ENCODE measurements at places on chromosomes 6 and 20.
A peak's percentile ranks its signal among the peaks of the same experiment; 100 is the strongest.

DNA sequence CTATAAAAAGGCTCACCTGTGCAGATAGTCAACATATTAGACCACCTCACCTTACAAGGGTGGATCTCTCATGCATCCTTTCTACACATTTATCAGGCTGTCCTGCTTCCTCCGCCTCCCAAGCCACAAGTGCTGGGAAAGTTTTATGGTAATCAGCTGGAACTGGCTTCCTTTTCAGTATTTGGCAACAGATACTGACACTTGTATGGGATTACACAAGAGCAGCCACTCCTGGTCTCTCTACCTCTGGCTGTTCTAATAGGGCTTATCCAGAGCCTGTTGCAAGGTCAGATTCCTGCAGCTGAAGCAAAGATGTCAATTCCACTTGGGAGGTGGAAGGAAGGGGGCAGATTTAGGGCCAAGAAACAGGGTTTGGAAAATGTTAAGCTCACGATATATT, 503 bp upstream of the GPLD1 start:
- DNase-seq: no peak

DNA sequence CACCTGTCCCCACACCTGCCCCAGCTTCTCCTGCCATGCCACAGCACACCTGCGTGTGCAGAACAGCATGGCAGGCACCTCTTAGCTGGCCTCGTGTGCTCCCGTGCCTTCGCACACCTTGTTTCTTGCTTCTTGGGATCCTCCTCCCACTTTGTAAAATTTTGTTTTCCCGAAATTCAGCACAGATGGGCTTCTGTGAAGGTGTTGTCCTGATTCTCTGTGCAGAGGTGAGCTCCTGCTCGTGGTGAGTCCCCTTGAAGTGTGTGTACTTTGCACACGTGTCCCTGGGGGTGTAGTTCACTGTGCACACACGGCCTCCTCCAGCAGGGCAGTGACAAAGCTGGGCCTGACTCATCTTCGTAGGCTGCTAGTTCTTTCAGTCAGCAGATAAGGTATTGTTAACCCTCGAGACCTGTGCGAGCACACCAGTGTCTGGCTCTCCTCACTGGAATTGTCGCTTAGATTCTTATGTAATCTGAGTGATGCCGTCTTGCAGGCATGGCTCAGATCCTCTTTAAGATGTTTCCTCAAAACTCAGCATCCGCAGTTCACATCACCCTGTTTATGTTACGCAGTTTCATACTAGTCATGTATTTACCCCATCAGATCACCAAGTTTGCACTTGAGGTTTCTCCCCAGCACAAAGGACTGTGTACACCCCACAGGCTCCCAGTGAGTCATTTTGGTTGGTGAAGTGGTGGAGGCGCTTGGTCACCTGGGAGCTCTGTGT, 77.7 kb downstream of the CDYL start:
- no peak for DNase-seq

GRCh38 chr6:56938649-56939191, 16.2 kb upstream of the BEND6 start:
- peak; percentile 92 for DNase-seq

- DNase-seq: no peak
Observed at GRCh38 chr6:75620381-75621304, 19.0 kb downstream of the SENP6 start.

DNA sequence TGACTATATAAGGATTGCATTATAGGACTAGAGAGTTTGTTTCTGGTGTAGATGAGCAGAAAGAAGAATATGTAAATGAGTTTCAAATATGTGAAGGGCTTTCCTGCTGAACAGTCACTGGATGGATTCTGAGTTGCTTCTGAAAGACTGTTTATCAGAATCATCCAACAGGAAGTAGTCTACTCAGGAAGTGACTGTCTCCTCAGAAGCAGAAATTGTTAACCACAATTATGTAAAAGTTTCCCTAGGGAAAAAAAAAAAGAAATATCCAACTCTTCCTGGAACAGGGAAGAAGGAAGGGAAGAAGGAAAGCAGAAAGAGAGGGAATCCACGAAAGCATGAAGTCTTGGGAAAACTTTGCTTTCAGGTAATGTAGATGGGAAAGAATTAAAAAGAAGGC, 138.9 kb downstream of the TENT5A start:
- DNase-seq: no peak

- DNase-seq: no peak
Observed at GRCh38 chr6:130611366-130611765, 215.8 kb upstream of the SMLR1 start.

DNA sequence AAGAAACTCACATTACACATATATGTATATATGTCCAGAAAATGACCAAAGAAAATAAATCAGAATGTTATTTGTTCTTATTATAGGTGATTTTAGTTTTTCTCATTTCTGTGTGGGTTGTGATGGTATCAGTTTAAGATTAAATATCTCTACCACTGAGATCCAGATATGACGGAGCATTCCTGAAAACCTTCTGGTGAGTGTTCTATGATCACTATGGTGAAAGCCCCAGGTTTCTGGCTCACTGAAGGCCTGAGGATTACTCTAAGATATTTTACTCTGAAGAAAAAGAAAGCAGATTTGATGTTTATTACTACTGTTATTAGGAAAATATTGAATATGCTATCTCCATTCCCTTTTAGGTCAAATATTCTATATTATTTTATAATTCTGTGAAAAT, 62.8 kb upstream of the L3MBTL3 start:
- DNase-seq: no peak

- peak; percentile 41 for DNase-seq
Observed at GRCh38 chr6:77034161-77034560, 429.1 kb downstream of the HTR1B start.

DNA sequence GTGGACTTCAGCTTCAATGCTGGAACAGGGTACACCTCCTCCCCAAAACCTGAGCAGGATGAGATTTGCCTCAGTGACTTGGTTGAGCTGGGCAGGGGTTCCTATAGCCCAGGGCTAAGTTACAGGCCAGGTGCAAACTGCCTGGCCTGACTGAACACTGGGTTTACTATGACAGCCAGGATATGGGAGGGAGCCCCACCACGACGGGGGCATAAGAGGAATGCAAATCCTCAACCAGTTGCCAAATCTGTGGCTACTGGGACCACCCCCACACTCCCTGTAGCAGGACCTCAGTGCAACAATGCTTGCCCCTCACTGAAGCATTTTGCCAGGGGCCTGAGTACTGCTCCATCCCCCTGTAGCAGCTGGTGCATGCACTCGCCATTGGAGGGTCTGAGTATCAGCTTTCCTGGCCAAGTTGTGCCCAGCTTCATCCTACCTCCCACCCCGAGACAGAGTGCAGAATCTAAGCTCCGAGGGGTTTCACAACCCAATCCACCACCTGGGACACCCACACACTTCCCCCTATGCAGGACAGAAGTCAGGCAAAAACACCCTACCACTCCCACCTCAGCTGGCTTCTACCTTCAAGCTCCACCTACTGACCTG, 27.6 kb downstream of the TREML4 start:
- no peak for DNase-seq

- DNase-seq: no peak
Observed at GRCh38 chr6:56541030-56541600, 101.6 kb downstream of the DST start.

DNA sequence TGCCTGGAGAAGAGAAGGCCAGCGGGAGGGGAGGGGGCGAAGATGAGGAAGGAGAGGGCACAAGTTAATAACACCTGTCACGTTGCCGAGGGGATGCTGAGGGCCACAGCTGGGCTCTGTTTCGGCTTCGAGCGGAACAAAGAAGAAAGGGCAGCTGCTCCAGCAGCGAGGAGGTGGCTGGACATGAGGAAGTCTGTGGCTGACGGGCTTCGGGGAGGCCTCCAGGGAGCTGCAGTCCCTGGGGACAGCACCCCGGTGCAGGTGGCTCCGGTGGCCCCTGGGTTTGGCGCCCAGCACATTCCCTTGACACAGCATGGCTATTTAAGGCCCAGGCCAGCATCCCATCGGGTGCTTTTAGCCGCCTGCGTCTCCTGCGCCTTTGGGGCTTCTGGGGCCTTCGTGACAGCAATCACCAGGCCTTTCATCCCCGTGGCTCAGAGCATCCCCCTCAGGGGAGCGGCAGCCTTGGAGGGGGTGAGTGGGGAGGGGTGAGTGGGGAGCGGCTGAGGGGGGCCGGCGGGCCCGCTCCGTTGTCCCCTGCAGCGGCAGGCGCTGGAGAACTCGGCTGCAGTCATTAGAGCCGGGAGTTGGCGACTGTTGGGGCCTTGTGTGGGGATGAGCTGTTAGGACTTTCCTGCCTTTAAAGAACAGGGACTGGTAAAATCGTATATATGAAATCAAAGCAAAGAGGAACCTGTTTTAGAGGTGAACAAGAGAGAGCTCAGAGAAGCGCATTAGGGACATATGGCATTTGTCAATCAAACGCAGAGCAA, 99.0 kb downstream of the TMEM242 start:
- DNase-seq: no peak

- DNase-seq: peak; percentile 54
Observed at GRCh38 chr6:155483858-155484257, 28.2 kb upstream of the NOX3 start.

DNA sequence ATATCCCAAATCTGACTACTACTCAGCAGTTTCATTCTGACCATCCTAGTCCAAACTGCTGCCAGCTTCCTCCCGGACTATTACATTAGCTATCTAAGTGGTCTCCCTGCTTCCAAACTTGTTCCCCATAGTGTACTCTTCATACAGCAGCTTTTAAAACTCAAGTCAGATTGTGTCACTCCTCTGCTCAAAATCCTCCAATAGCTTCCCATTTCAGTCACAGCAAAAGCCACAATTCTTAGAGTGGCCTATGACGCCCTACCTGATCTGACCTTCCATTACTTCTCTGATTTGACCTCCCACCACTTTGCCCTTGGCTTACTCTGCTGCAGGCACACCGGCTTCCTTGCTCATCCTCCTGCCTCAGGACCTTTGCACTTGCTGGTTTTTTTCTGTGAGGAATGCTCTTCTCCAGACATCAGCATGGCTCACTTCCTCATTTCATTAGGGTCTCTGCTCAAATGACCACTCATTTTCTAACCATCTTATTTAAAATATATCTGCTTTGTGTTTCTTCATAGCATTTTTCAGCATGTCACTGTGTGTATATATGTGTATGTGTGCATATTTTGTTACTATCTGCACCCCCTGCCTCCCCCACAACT, 111.1 kb upstream of the DTNBP1 start:
- DNase-seq: no peak

- peak; percentile 24 for DNase-seq
Observed at GRCh38 chr6:73774311-73774774, 78.3 kb downstream of the CD109 start.

- DNase-seq: no peak
Observed at GRCh38 chr6:156857573-156857972, 80.4 kb downstream of the ARID1B start.

- DNase-seq: no peak
Observed at GRCh38 chr6:107185391-107185970, 70.2 kb upstream of the BEND3 start.

- DNase-seq: no peak
Observed at GRCh38 chr6:105745464-105746129, 340.5 kb upstream of the PRDM1 start.

DNA sequence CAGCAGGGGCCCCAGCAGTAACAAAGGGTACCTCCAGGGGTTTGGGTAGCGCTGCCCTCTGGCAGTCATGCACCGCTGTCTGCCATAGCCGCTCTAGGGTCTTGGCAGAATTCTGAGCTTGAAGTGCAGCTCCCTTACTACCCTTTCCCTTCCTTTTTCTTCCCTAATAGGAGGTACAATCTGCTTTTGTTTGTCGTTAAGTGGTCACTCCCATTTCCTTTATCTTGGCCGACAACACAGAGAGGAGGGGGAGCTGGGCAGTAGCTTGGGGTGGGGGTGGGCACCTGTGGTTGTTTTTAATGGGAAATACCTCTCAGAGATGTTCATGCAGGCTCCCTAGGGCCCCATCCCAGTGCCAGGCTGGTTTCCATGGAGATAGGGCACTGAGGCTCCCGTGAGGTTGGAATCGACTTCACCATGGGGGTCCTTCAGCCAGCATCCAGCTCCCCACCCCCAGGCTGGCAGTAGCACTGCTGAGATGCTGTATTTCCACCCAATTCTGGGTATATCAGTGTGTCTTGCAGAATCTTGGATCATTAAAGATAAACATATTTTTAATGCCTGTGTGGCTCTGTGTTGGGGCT, 18.6 kb downstream of the CCDC167 start:
- no peak for DNase-seq

- no peak for DNase-seq
Observed at GRCh38 chr6:14981960-14982359, 263.9 kb upstream of the JARID2 start.

GRCh38 chr6:167268683-167269280, 22.3 kb upstream of the UNC93A start:
- no peak for DNase-seq

- DNase-seq: no peak
Observed at GRCh38 chr6:7468382-7469081, 72.9 kb upstream of the DSP start.

DNA sequence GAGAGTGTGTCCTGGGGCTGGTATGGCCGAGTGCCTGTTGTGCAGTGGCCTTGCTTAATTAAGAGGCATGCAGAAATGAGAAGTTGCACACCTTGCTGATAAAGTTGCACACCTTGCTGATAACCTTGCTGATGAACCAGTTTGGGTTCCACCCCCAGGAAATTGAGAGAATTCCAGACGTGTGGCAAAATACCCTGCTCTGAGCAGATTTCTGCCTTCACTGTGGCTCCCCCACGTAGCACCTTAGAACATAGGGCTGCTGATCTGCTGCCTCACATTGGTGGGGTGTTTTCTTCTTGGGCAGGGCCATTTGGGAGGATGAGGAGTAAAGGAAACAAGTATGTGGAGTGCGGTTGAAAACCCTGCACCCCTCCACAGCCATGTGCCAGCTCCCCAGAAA, 22.5 kb upstream of the ADRM1 start:
- DNase-seq: no peak

DNA sequence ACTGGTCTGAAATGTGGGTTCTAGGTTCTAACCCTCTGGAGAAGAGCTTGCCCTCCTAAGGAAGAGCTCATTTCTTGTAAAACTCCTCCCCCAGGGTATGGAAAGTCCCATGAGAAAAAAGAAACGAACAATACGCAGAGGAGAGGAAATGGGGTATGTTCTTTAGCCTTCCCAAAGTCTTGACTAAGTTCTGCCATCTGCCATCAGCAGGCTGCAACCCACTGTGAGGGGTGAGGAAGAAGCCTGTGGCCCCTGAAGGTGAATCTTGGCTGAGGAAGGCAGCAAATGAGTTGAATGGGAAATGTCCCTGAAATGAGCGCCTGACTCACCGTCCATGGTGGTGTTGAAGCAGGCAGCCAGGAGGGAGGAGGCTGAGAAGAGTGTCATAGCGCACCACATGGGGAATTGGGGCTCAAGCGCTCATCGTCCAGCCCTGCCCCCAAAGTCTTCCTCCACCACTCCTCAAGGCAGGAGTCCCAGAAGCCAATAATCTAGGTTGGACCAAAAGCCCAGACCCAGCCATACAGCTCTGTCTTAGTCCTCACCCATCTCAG, 10.4 kb upstream of the MATN4 start:
- DNase-seq: no peak

Measured in AG09319 (cell line).